ENCODE measurements at places on chromosomes 12 and 14.
A peak's percentile ranks its signal among the peaks of the same experiment; 100 is the strongest.

GRCh38 chr14:61565836-61566536, 129.3 kb upstream of the HIF1A start:
- DNase-seq = no peak

GRCh38 chr14:32620724-32621123, 291.6 kb downstream of the AKAP6 start:
- no peak for DNase-seq

GRCh38 chr12:45415393-45415817, 199.5 kb downstream of the ANO6 start:
- DNase-seq = no peak

- DNase-seq = no peak
Measured at GRCh38 chr12:115774148-115774895, 503.2 kb downstream of the MED13L start.

DNA sequence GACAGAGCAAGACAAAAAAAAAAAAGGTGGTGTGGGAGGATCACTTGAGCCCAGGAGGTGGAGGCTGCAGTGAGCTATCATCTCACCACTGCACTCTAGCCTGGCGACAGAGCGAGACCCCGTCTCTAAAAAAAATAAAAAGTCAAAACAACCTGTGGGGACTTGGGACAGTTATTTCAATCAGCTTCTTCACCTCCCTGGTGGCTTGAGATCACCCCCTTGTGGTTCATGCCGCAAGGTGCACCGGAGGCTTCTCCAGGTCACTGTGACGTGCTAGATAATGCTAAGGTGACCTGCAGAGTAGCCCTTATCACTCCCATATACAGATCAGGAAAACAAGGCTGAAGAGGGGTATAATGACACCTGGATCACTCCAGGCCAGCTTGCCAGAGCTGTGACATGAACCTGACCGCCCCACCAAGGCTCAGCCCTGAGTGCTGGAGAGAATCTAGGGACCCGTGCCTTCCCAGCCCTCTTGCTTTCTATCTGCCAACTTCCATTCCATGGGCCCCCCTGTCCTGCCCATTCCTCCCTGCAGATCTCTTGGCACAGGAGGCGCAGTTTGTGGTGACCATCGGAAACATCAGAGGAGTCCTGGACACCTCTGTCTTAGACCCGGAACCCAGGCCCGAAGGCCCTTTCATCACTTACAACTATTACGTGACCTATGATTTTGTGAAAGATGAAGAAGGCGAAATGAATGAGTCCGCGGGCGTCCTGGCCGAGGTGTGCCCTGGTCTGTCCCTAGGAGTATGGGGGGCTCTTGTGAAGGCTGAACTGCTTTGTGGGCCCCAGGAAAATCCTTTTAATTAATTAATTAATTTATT, 8.1 kb downstream of the LRRC43 start:
- DNase-seq = peak; percentile 68

DNA sequence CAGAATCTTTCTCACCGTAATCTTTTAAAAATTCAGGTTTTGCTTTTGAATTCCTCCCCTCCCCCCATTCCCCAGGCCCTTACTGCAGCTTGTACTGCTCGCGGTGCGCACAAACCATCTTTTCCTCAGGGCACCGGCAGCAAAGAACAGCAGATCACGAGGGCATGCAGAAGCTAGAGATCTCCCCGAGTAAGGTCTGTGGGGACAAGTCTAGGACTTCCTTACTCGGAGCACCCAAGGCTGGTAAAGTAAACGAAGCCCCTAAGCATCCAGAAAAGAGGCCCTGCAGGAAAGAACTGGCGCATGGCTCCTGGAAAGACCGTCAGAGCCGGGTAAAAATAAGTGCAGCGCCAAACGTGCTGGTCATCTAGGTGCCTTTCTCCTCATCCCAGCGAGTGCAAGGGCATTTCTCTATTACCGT, 727 bp downstream of the LDHB start:
- DNase-seq = peak; percentile 44

DNA sequence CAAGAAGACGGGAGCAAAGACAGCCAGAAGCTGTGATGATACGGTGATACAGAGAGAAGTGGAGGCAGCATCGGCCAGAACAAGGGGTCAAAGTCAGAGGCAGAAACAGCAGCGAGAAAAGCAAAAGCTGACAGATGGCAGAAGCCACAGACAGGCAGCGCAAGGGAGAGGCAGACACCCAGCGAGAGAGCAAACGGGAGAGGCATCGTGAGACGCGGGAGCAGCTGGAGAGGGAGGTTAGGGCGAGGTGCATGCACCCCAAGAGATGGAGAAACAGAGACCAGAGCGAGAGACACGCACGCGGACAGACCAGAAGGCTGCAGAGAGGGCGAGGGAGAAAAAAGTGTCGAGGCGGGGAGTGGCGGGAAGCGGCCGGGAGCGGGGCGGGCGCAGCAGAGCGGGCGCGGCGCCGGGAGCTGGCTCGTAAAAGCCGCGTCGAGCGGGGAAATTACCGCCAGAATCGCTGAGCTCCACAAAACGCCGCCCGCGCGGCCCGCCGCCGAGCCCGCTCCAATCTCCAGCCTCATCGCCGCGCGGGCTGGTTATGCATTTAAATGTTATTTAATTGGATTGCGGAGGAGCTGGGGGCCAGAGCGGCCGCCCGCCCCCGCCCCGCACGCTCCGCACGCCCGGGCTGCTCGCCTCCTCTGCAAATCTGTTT, 15.6 kb downstream of the SMUG1 start:
- peak; percentile 31 for DNase-seq

- DNase-seq = no peak
Measured at GRCh38 chr14:30054201-30054600, 126.6 kb upstream of the PRKD1 start.

- no peak for DNase-seq
Measured at GRCh38 chr14:94773655-94774343, 3.9 kb upstream of the GSC start.

DNA sequence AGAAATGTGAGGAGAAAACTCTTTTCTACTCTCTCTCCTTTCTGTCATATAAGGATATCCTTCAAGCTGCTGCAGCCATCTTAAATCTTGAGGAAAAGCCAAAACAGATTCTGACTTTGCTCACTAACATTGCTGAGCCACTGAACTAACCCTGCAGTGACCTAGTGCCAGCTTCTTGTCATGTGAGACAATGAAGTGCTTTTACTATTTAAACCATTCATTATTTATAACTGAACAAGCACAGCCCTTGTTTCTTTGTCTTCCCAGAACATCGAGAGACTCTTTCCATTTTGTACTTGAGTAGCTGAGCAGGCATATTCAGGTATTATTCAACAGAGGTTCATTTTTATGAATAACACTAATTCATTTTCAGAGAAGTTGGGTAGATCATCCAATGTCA, 455.0 kb upstream of the TMPO start:
- DNase-seq = no peak

DNA sequence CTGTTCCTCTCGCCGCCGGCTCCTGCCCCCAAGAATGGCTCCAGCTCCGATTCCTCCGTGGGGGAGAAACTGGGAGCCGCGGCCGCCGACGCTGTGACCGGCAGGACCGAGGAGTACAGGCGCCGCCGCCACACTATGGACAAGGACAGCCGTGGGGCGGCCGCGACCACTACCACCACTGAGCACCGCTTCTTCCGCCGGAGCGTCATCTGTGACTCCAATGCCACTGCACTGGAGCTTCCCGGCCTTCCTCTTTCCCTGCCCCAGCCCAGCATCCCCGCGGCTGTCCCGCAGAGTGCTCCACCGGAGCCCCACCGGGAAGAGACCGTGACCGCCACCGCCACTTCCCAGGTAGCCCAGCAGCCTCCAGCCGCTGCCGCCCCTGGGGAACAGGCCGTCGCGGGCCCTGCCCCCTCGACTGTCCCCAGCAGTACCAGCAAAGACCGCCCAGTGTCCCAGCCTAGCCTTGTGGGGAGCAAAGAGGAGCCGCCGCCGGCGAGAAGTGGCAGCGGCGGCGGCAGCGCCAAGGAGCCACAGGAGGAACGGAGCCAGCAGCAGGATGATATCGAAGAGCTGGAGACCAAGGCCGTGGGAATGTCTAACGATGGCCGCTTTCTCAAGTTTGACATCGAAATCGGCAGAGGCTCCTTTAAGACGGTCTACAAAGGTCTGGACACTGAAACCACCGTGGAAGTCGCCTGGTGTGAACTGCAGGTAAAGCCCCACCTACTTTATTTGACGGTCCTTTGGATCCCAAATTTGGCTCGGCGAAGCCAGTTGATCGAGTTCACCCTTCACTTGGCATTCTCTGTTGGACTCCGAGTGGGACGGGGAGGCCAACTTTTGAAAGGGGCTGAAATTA, 1.5 kb downstream of the WNK1 start:
- peak; percentile 51 for DNase-seq

DNA sequence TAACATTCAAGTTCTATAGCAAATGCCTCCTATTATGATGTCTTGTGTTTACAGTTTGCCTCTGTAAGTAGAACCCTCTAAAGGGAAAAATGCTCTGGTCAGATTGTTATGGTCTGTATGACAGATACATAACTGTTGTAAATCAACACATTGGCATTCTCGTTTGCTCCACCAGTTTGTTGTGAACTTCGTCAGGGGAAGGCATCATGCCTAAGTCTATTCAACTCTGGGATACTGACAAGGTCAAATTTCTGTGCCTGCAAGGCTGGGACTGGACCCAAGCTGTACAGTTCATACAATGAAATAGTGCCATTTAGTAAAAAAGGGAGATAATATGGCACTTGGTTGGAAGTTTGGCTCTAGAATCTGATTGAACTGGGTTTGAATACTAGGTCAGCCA, 392.3 kb downstream of the RAD51B start:
- DNase-seq = no peak

DNA sequence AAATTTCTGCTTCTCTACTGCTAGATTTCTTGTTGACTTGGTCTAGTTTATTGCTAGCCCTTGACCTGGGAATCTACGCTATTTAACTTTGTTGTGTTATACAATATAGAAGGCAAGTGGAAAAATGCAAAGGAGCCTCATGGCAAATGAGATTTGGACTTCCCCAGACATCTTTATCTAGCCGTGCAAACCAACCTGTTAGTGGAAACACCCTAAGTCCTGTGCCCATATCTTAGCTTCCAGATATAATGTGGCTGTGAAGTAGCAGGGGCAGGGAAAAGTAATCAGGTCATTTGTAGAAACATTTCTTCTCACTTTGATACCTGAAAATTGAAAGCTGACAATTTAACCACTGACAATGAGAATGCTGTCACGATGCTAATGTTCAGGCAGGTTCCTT, 90.7 kb upstream of the ATP2B1 start:
- no peak for DNase-seq

DNA sequence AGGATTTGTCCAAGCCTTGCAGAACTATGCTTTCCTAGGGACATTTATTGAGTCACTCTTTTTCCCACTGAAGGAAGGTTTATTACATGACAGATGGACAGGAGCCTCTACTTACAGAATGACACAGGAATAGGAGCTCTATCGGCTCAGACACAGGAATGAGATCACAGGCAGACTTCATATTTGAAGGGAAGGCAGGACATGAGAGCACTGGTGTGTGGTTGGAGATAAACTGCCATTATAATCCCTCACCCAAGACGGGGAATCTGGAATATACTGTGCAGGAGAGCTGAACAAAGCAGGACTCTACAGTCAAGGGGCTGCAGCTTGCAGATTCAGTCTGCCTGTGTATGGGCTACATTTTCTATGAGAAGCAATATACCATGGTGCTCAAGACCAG, 26.8 kb upstream of the IL22 start:
- DNase-seq = no peak

DNA sequence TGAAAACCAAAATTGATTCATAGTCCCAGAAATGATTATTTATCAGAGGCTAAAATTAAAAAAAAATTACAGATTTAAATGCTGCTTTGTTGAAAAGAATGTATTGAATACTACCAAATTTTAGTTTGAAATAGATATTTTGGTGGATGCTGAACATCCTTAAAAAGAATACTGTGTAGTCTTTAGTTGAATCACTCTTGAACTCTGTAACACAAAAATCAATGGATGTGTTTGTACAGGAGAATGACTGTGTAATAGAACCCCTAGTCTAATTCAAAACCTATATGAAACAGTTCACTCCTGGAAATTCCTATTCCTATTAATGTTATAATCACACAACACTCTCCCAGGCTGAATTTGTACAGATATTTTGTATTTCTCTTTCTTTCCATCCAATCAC, 1.5 kb upstream of the TSPAN8 start:
- no peak for DNase-seq

- no peak for DNase-seq
Measured at GRCh38 chr14:99101855-99102461, 170.0 kb downstream of the BCL11B start.

DNA sequence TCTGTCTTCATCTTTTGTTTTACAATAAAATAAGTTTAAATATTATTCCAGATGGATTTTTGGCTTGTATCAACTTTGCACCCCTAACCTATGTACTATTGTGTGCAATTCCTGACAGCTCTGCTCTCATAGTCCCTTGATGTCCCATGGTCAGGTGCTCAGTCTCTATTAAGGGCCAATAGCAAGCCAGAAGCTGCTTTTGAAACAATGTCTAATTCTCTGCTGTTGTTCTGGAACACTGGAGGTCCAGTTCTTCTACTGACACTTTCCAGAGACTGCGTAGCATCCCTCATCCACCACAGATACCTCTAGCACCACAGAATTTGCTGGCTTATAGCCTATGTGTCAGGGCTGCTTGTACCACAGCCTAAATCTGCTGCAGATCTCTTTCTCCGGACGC, 74.6 kb downstream of the BRMS1L start:
- no peak for DNase-seq

GRCh38 chr14:104654119-104654518, 35.3 kb upstream of the INF2 start:
- DNase-seq = no peak

DNA sequence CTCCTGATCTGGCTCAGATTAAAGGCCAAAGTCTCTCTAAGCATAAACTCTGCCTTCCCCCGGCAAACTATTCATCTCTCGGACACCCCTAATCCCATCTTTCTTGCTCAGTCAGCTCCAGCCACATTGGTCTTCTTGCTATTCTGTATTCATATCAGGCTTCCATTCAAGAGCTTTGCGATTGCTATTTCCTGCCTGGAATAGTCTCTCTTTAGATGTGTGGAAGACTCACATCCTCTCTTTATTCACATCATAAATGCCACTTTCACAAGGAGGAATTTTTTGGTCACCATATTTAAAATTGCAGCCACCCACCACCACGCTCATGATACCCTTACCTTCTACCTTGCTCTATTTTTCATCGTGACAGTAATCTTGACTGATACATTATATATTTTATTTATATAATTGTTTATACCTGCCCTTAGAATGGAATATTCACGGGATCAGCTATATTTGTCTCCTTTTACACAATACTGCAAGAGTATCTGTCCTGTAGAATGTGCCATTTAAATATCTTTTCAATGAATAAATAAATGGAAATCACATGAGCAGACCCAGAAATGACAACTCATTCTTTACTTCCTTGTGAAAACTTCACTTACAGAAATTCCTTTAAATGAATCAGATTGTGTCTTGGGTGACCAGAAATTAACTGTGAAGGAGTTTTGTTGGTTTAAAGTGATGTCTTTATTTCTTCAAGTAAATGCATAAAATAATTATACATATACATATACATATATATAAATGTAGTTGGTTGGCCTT, 780.6 kb upstream of the FLRT2 start:
- DNase-seq = no peak

DNA sequence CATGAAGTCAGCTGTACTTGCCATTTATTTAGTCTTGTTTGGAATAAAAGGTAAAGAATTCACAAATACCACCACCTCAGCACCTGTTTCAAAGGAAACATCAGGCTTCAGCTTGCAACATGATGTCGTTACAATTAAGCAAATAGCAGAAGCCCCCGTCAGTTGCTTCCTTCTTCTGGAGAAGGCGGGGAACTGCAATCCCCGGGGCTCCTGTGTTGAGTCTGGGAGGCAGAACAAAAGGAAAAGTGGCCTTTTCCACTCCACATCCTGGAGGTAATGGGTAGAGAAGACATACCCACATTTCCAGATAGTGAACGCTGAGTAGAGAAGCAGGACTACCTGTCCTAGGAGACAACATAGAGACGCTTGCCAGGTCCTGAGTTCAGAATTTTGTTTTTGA, 92.8 kb downstream of the DNAH10 start:
- no peak for DNase-seq
